ENCODE measurements at places on chromosomes 13 and 19.

DNA sequence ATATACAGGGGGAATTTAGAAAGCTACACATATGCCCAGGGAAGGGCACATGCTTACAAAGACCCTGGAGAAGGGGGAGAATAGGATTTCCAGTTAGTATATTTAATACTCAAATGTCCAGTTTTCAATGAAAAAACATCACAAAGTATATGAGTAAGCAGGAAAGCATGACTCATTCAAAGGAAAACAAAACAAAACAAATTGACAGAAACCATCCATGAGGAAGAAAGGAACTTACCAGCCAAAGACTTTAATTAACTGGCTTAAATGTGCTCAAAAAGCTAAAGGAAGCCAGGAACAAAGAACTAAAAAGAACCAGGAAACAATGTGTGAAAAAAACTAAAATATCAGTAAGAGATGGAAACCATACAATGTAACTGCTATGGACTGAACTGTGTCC lies 716.2 kb upstream of the ARGLU1 start:
- no peak for DNase-seq

DNA sequence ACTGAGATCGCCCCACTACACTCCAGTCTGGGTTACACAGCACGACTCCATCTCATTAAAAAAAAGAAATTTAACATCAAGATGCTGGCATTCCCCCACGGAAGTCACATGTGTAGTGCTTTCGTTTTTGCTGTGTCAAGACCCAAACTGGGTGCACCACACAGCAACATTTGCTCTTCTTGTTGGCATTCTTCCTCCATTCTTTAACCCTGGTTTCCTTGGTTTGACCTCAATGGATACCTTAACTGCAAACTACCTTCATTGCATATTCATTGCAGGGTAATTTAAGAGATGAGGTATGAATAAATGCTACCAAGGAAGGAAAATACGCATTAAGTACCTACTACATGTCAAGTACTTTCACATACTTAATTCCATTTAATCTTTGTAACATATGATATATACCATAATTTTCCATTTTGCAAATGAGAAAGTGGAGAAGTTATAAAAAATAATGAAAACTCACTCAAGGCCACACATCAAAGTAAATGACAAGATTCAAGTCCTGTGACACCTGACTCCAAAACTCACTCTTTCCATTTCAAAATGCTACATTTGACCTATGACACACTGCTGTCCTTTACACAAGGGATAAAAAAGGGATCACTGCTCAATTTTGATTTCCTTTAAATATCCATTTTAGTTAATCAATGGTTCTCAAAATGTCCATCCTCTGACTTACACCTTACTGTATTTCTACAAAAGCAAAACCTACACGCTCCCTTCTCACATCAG lies 59.2 kb downstream of the STK24 start:
- DNase-seq: no peak

- DNase-seq: no peak
Observed at GRCh38 chr13:112605531-112605990, 17.6 kb upstream of the TUBGCP3 start.

- no peak for DNase-seq
Observed at GRCh38 chr19:11425719-11426457, 6.8 kb upstream of the RGL3 start.

- no peak for DNase-seq
Observed at GRCh38 chr19:11807099-11807380, 7.0 kb upstream of the ZNF440 start.

DNA sequence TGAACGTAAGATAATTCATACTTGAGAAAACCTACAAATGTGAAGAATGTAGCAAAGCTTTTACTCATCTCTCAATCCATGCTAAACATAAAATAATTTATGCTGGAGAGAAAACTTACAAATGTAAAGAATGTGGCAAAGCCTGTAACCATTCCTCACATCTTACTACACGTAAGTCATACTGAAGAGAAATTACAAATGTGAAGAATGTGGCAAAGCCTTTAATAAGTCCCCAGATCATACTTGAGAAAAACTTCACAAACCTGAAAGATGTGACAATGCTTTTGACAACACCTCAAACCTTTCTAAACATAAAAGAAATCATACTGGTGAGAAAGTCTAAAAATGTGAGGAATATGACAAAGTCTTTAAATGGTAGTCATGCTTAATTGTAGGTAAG lies 89.4 kb downstream of the ZNF675 start:
- DNase-seq: no peak

DNA sequence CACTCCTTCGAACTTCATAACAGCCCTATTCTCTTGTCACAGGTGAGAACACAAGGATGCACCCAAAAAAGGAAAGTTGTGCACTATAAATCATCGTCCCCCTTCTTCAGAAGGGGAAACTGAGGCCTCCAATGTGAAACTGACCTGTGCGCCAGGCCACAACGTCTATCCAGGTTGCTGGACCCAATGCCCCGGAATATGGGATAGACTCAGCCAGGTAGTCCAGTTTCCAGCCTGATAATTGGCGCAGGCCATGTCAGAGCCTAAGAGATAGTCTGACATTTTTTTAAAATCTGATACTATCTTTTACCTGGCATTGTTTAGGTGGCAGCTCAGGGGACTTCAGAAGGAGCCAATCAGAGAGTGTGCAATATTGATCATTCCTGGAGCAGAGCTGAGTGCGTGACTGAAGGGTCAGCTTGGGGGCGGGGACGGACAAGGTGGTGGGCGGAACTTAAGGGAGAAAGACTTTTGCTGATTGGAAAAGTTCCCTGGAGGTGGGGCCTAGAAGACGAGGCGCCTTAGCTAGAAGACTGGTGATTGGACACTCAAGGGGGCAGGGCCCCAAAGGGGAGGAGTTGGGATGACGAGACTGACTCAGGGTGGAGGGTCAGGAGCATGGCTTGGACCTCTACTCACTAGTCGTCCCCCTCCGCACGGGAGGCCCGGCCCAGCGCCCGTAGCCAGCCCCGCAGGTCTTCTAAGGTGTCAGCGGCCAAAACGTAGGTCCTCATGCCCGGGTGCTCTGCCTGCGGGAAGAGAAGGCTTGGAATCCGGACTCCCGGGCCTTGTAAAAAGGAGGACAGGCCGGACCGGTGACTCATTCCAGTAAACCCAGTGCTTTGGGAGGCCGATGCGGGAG lies 8.5 kb downstream of the PLEKHA4 start:
- DNase-seq: no peak

DNA sequence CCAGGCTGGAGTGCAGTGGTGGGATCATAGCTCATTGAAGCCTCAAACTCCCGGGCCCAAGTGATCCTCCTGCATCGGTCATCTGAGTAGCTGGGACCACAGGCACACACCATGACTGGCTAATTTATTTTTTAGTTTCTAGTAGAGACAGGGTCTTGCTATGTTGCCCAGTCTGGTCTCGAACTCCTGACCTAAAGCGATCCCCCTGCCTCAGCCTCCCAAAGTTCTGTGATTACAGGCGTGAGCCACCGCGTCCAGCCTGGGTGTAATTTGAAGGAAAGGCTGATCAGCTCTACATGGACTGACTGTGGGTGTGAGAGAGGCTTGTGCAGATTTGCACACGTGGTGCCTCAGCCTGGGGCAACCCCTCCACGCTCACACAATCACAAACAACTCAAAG lies 31.1 kb downstream of the ADGRL1 start:
- no peak for DNase-seq

- DNase-seq: no peak
Observed at GRCh38 chr19:3407556-3408516, 41.5 kb downstream of the NFIC start.

DNA sequence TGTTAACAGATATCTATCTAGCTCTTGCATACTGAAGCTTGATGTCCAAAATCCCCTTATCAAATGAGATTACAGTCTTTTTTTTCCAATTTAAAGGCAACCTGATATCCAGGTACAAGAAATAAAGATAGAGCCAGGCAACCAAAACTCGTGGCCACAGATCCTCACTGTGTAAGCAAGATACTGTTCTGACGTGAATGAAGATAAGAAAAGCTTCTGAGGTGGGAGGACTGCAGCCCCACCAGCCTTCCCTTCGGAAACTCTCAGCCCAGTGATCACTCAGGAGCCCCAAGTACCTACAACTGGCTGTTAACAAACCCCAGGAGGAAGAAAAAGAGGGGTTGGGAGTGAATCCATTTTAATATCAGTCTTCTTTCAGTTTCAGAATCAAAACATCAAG lies 191.6 kb downstream of the EFNB2 start:
- DNase-seq: no peak

- no peak for DNase-seq
Observed at GRCh38 chr13:70630247-70630646, 522.0 kb upstream of the KLHL1 start.

DNA sequence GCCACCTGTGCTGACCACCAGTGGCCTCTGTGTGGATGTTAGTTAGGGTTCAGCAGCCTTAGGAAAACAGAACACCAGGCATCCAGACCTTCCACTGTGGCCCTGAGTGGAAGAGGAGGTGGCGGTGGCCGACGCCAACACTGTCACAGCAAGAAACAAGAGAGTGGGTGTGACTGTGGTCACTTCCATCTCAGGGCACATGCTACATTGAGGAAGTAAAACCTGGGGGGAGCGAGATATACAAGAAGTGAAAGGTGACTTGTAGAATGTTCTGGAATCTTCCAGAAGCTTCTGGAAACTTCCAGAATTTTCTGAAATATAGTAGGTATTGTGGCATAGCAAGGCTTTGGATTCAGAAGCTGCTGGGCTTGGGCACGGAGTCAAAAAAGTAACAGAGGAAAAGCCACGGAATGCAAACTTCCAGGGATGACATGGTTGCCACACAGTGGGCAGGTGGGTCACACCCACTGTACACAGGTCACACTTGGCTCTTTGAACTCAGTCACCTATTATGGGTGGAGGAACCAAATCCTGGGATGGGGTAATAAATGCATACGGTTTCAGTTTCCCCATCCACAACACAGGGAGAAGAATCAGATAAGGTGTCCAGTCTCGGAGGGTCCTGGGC lies 24.3 kb downstream of the GNG7 start:
- DNase-seq: no peak

- no peak for DNase-seq
Observed at GRCh38 chr19:38049105-38049649, 142.2 kb downstream of the SIPA1L3 start.

GRCh38 chr19:38683393-38684077 lies 36.1 kb downstream of the ACTN4 start:
- DNase-seq: no peak

GRCh38 chr13:110113284-110113764 lies 193.6 kb downstream of the COL4A1 start:
- no peak for DNase-seq

DNA sequence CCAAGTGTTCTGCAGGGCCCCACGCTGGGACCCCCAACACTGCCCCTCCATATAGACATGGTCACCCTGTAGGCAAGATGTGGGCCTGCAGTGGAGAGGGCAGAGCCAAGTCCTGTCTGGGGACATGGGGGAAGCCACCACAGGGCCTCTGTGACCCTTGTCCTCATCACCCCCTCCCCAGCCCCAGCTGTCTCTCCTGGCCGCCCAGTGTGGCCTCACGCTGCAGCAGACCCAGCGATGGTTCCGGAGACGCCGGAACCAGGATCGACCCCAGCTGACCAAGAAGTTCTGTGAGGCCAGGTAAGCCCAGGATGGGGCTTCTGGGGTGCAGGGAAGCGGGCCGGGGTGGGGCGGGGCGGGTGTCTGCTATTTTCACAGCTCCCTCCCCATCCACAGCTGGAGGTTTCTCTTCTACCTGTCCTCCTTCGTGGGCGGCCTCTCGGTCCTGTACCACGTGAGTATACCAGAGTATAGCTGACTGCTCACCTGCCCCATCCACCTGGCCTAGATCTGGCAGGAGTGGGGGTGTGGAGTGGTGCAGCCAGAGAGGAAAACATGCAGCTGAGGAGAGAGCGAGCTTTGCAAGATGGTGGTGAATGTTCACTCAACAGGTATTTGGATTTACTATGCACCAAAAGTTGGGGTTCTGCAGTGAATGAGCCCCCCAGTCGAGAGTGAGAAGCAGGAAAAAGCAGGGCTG lies 46.4 kb downstream of the CERS4 start:
- peak; percentile 10 for DNase-seq

DNA sequence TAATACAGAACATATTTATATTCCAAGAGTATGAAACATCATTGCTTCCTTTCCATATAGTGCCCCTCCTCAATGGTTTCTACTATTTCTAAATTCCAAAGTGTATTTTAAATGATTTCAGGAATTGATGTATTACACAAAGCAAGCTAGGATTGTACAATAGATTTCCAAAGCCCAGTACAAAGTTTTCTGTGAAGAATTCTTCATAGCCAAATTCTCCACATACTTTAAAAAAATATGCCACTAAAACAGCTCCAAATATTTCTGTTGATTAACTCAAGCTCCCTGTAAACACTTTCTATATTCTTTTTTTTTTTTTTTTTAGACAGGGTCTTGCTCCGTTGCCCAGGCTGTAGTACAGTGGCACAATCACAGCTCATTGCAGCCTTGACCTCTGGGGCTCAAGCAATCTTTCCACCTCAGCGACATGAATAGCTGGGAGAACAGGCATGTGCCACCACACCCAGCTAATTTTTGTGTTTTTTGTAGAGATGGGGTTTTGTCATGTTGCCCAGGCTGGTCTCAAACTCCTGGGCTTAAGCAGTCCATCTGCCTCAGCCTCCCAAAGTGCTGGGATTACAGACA lies 50.6 kb downstream of the ELF1 start:
- no peak for DNase-seq

GRCh38 chr19:49434907-49435583 lies 6.3 kb downstream of the SLC17A7 start:
- no peak for DNase-seq

DNA sequence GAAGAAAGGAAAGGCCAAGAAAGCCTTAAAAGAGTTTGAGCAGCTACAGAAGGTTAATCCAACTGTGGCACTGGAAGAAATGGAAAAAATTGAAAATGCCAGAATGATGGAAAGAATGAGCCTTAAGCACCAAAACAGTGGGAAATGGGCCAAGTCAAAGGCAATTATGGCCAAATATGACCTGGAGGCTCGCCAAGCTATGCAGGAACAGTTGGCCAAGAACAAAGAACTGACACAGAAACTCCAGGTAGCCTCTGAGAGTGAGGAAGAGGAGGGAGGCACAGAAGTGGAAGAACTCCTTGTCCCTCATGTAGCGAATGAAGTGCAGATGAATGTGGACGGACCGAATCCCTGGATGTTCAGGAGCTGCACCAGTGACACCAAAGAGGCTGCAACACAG lies 5.1 kb downstream of the UTP14C start:
- no peak for DNase-seq

DNA sequence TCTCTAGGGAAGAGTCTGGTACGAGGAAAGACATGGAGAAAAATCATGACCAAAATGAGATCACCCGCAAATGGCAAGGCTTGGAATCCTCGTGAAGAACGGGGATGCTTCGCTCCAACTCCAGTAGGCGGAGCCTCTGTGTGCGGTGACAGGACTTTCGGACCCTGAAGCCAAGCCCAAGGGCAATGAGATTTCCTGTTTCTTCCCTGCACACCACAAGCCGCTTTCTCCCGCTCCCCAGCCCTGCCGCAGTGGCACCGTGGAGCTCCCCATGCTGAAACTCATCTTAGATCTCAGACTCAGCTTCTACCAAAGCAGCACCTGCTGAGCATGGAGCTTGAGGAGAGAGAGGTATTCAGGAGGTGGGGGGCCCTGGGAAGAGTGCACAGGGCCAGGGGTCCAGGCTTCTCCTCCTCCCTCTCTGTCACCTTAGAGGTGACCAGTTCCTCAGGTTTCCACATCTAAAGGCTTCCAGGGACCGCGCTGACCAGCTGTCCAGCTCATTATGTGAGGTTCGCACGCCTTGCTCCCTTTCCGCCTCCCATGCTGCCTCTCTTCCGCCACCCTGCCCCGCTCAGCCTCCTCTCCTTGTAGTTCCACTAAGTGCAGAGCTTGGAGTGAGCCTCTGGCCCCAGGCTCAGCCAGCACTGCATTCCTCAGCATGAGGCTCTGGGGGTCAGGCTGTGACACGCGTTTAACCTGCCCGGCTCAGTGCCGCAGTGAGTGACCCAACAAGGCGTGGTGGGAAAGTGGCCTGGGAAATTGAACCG lies 153.8 kb upstream of the SOX1 start:
- no peak for DNase-seq

GRCh38 chr19:10568062-10568825 lies 535 bp downstream of the CDKN2D start:
- no peak for DNase-seq
